ENCODE measurements at places on chromosomes 2 and 18.

DNA sequence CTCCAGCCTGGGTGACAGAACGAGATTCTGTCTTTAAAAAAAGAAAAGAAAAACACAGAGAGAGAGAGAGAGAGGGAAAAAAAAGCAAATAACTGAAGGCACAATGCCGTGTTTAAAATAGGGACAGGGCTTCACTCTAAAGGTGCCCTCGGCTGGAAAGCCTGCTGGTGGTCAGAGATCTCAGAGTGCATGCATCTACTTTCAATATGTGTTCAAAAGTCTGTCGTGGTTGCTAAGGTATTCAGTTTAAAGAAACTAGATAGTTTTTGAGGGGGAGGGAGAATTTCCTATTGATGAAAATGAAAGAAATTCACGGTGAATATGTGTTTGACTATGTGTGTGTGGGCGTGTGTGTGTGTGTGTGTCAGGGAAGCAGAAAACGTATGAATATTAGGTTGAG, 11.0 kb upstream of the CBLN2 start:
- no peak for DNase-seq

GRCh38 chr2:140808820-140809219, 1322.0 kb downstream of the LRP1B start:
- no peak for DNase-seq

GRCh38 chr18:33210575-33211189, 229.8 kb downstream of the CCDC178 start:
- DNase-seq = no peak

- DNase-seq = no peak
Measured at GRCh38 chr2:21981127-21981526, 857.4 kb downstream of the TDRD15 start.

GRCh38 chr2:145058457-145058856, 538.5 kb upstream of the ZEB2 start:
- DNase-seq = no peak

Measured in CD4-positive, alpha-beta T cell treated with Interleukin-17A for 1 hour (primary cell).